Stimulated activated CD4-positive, alpha-beta T cell treated with anti-CD3 and anti-CD28 coated beads, Interleukin-4, amount 100 ng/mL, for 24 hours (primary cell): ENCODE measurements at places on chromosomes 5 and 9.

GRCh38 chr9:126157423-126157822 lies 169.2 kb upstream of the MVB12B start:
- no peak for DNase-seq

GRCh38 chr9:89109666-89110065 lies 69.0 kb downstream of the SHC3 start:
- no peak for DNase-seq

- no peak for DNase-seq
Measured at GRCh38 chr9:131347376-131348020, 46.4 kb upstream of the PRRC2B start.

GRCh38 chr5:140221697-140222223 lies 46.8 kb downstream of the CYSTM1 start:
- DNase-seq, result no peak

DNA sequence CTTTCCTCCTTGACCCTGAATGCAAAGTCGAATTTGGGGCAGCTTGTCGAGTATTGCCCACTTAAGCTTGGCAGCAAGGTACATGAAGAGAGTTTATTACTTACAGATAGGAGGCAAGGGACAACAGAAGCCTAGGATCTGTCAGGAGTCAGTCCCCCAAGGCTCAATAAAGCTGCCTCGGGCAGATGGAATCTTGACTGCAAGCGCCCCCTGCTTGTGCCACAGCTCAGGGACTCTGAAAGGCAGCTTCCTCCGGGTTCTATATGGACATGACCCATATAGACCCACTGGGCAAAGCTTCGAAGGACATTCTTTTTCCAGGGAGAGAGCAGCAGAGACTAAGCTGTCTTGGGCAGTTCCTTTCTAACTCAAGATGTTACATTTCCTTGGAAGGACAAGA lies 971.5 kb downstream of the EFNA5 start:
- no peak for DNase-seq

DNA sequence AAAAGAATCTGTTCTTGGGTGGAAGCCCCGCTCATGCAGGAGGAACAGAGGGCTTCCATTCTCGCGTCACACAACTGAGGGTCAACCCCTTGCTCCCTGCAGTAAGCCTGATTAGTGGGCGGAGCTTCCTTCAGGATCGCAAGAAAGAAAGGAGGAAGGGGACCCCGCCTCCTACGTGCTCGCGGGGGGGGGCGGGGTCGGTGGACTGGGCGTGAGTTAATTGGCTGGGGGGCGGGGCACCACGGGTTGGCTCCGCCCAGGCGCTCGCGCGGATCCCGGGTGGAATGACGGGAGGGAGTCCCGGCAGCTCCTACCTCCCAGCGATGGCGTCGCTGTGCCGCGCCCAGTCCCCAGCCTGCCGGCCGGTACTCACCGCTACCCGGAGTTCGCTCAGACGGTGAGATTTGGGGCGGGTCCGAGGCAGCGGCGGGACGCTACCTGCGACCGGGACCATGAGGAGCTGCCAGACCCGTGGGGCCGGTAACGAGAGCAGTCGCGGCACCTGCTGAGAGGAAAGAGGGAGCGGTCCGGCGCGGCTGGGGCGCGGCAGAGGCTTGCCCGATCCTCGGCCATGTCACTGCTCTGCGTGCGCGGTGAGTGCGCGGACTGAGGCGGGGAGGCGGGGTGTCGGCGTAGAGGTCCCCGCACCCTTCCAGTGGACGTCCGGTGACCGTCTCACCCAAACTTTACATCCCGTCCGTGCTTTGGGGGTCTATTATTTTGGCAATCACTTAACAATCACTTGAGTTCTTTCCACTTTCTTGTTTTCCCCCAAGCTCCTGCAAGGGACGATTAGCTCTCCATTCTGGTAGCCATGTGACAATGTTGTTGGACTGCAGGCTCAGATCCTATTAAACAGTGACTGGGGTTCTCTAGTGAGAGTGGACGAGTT lies at the start of gene UNC13B:
UNC13B (plus strand) TSS at position 297 of the 892 bp plus-strand sequence; CDS start at position 572, 275 bp downstream.
- peak; percentile 77 for DNase-seq

DNA sequence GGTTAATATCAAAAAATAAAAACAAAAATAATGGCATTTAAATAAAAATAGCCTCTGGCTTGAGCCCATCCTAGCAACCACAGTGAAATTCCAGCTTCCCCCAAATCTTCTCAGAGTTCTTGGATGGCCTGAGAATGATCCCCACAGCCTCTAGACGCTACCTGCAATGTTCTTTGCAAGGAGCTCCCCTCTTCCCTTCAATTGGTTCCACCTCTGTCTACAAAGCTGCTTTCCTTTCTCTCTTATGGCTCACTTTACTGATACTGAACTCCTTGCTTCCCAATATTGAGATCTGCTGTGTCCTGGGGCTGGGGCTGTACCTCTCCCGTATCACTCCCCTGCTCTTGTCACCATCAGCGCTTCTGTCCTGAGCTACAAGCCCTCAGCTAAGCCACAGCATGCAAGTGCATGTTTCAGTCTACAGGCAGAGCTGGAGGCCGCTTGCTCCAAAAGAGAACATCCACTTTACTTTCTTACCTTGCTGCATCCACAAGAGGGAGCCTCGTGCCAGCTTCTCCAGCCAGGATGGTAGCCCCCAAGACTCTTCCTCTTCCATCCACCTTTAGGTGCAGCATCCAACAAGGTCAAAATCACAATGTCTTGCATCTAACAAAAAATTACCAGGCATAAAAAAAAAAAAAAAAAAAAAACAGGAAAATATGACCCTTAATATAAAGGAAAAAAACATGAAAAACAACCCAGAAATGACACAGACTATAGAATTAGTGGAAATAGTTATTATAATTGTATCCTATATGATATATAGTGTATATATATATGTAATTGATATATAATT lies 57.4 kb upstream of the PRSS3 start:
- DNase-seq, result no peak

DNA sequence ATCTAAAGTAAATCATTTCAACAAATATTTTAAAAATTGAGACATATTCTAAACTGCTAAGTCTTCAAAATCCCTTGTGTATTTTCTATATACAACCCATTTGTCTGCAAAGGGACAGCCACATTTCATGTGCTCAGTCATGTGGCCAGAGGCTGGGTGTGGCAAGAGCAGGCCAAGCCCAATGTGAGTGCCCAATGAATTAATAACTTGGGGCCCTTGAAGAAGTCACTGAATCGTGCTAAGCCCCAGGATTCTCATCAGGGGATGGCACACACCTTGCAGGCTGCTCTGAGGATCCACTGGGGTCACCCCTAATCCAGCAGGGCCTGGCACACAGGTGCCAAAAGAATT lies 78.2 kb upstream of the SMIM23 start:
- no peak for DNase-seq

DNA sequence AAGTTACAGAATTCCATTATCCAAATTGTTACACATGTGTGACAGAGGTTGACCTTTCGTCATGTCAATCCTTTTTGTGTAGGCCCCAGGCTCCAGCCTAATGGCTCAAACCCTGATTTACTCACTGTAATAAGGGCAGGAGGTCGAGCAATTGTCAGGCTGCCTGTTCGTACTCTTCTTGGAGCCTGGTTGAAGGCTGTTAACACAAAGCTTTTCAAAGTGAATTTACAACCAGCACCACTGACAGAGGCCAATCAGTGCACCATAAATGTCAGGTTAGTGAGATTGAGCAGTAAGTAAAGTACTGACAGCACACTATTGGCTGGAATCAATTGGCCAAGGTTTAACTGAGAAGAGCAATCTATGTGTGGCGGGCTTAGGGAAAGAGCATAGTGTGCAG lies 16.8 kb downstream of the PRDM6 start:
- DNase-seq, result no peak

DNA sequence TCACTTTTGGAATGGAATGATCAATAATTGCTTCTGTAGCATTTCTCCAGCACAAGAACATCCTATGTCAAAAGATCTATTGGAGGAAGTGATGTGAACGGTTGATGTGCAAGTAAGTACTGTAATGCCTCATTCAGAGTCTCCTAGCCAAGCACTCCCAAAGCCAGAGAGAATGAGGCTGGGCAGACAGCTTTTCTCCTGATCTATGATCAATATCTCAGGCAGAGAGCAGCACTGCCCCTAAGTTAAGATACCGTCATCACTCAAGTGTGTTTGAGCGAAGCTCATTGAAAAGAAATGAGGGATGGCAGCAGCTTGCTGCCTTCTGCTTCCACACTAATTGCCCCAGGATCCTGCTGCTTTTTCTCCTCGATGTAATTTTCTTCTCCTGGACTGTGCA lies 324.1 kb upstream of the GRAMD2B start:
- no peak for DNase-seq

DNA sequence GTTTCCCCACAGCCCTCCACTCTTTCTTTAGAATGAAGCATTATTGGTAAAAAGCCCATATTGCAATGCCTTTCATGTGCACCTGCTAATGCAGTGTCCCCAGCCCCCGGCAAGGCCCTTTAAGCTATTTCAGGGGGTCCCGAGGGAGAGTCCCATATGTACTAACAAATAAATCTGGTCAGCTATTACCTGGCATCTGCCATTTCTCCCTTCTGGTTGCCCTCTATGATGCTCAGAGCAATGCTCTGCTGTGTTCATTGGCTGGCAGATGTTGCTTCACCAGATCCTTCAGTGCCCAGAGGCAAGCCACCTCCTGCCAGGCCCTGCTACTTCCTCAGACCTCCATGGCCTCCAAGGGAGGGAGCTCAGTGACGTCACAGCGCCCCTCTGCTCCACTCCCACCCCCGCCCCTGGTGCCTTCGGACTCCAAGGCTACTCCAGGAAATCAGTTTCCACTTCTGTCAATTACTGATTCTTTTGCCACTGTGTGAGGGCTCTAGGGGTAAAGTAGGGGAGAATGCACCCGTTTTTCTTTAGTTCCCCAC lies 201.1 kb upstream of the GLRA1 start:
- DNase-seq, result no peak

GRCh38 chr5:159682623-159683022 lies 233.7 kb upstream of the ADRA1B start:
- DNase-seq, result no peak

GRCh38 chr5:158226496-158226895 lies 367.6 kb upstream of the CLINT1 start:
- DNase-seq, result no peak

DNA sequence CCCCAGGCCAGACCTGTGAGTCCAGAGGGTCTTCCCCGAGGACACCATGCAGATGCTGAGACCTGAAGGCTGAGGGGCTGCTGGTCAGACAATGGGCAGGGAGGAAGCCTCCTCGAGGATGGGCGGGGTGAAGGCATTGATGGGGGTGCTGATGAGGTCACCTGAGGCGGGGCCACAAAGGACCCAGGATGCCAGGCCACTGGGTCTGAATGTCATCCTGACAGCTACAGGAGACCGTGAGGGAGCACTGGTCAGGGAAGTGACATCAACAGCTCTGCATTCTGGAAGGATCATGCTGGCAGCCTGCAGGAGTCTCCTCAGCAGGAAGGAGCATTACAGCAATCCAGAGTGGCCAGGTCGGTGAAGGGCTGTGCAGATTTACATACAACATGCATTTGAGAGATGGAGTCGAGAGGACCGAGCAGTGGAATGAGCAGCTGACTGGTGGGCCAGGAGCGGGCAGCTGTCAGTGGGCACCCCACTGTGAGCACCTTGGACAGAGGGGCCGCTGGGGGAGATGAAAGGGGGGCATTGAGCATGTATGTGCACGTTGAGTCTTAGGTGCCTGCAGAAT lies 77.7 kb upstream of the ADAMTS2 start:
- DNase-seq, result no peak

GRCh38 chr9:16202914-16203728 lies 650.3 kb downstream of the CCDC171 start:
- DNase-seq, result no peak

- DNase-seq, result no peak
Measured at GRCh38 chr5:110056580-110057114, 366.9 kb downstream of the MAN2A1 start.

- DNase-seq, result no peak
Measured at GRCh38 chr5:139523635-139524445, 37.3 kb upstream of the UBE2D2 start.
